ENCODE measurements at places on chromosomes 12 and 14.

DNA sequence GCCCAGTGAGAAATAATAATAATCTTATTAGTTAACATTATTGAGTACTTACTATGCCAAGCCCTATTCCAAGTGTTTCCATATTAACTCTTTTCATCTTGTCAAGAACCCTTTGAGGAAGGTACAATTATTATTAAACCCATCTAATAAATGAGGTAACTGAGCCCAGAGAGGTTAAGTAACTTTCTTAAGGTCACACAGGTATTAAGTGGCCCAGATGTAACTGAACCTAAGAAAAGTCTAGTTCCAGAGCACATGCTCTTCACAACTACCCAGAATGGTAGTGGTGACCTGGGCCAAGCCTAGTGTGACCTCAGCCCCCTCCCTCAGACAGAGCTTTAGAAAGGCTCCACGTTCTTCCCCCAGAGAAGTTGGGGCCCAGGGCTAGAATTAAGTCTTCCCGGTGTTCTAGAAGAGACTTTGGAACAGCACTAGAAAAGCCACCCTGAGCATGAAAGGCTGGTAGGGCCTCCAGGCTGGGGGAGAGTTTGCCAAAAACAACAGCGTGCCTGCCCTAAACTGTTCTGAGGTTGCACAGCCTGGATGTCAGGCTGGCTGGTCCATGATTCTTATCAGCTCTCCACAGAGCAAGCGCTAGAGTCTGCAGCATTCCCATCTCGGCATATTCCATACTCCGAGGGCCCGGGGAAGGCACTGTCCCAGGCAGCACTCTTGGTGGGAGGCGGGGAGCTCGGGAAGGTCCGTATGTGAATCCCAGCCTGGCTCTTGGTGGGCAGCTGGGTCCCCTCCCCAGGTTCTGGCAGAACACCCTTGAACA lies 41.3 kb upstream of the CTDSP2 start:
- no peak for DNase-seq

- no peak for DNase-seq
These were observed 62.2 kb downstream of the SOX5 start for GRCh38 chr12:23887055-23887835.

DNA sequence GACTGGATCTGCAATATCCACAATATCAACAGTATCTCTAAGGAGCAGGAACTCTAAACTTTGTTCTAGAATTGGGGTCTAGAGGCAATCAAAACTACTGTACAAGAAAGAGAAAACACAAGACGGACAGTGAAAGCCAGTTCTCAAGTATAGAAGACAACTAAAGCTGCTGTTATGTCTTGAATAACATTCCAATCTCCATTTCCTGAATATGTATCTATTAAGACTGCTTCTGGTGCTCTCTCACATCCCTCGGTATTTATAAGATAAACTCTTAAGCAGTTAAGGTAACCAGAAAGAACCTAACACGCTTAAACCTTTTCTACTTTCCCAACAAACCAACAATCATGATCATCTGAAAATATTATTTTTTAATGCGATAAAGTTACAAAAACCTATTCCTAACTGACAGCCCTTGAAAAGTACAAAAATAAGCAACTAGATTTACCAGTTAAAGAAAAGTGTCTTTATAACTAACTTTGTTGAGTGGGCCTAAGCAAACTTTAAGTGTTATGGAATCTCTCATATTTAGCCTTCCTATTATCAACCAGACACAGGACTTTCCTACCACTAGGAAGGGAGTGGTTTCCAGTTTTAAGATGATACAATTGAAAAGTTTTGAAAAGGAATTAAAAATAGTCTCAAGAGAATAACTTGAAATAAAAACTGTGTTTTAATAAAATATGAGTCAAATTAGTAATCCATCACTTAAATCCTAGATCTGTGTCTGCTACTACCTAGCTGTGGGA lies 30.7 kb downstream of the NUMB start:
- no peak for DNase-seq

GRCh38 chr12:8681129-8681884 lies 16.5 kb upstream of the RIMKLB start:
- no peak for DNase-seq

- no peak for DNase-seq
These were observed 15.7 kb downstream of the KCNA5 start for GRCh38 chr12:5059358-5059757.

DNA sequence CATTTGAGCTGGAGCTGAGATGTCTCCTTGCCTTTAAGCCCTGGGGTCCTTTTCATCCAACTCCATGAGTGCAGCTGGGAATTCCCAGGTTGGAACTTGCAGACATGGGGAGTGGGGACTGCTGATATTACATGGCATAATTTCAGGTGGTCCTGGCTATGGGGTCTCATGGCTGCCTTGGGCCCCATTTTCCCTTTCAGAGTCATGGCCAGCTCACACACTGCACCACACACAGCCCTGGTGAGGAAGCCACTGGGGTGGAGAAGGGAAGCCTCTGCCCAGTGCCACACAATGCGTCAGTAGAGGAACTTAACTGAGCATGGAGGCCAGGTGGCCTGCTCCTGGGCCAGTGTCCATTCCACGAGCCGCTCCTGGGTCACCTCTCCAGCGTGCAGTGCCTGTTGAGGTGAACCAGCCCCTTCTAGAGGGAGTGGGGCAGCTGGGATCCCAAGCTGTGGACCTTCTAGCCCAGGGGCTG lies 17.3 kb upstream of the KRT86 start:
- no peak for DNase-seq

- DNase-seq: no peak
These were observed 37.8 kb upstream of the CISTR start for GRCh38 chr12:53789570-53789969.

GRCh38 chr12:94575645-94576403 lies 74.5 kb downstream of the TMCC3 start:
- DNase-seq: no peak

GRCh38 chr14:101357559-101358319 lies 203.6 kb upstream of the DIO3 start:
- no peak for DNase-seq

DNA sequence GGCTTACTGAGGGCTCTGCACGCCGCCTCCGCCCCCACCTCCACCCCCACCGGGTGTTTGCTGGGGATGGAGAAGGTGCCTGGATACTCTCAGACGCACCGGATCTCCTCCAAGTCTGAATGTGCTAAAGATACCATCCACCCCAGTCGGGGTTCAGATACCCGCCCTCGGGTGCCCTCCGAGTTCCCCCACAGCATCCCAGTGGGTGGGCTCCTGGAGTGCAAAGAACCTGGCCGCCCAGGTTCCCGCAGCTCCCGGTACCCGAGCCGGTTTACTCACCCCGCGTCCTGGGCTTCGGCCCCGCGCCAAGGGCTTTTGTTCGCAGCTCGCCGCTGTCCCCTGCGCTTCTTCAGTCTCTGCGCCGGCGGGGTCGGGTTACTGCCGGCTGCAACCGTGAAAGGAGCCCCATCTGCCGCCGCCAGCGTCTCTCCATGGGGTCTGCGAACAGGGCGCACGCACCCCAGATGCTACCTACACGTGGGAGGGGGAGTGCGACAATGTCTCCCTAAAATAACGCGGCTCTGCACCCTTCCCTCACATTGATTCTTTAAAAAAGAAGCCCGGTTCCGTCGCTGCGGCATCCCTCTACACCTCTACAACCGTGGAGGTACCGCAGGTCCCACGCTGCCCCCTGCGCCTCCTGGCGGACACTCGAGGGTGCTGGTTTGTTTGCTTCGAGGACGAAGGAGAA lies at the start of gene CCDC177:
Gene CCDC177, minus strand, starts transcription at position 609 of the 691 bp plus-strand sequence. CDS start 1,249 bp downstream, outside the sequence.
- peak; percentile 78 for DNase-seq

GRCh38 chr12:19082365-19082911 lies 47.1 kb upstream of the PLEKHA5 start:
- DNase-seq: no peak

DNA sequence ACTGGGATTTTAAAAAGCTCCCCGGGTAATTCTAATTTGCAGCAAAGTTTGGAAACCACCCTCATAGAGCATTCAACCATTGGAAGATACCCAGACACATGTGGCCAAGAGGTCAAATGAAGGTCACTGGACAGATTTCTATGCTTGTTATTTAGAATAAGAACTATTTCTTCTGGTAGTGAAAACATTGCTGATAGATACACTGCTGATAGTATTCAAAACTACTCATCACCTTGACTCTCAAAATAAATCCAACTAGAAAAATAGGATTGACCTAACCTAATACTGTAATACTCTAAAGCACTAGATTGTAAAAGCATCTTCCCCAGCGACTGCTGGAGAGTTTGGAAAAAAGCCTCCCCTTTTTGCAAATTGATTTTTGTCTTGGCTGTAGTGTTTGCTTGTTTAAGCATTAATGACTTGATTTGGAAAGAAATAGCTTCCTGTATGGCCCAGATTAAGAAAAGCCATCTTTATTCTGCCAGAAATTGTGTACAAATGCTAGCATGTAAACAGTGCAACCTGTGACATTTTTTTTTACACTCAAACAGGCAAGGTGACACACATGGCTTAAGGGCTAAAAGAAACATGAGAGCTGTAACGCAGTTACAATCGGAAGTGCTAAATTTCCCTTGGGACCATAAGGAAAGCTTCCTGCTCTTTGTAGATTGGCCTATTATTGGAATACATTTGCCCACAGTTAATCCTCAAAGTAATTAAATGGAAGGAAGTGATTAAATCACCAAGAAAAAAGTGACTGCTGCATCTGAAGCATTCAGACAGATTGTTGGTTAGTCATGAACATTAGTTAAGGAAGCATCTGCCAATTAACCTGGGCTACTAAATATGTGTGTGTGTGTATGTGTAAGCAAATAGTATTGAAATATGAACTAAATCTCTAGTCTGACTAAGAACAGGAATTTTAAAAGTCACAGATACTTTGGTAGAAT lies 356.5 kb upstream of the ATP2B1 start:
- DNase-seq: no peak

- no peak for DNase-seq
These were observed 5.3 kb downstream of the KRT7 start for GRCh38 chr12:52238207-52238840.

DNA sequence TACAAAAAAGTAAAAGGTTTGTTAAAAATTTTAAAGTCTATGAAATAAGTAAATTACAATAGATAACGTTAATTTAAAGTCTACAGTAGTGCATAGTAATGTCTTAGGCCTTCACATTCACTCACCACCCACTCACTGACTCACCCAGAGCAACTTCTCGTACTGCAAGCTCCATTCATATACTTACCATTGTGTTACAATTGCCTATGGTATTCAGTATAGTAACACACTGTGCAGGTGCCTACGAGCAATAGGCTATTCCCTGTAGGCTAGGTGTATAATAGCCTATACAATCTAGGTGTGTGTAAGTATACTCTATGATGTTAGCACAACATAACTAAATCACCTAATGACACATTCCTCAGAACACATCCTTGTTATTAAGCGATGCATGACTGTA lies 435.3 kb upstream of the TMTC1 start:
- DNase-seq: no peak

GRCh38 chr14:100159094-100159864 lies at the start of gene DEGS2:
Gene DEGS2, minus strand, starts transcription at chr14:100159645. Its CDS starts 58 bp downstream, at chr14:100159587.
- DNase-seq: peak; percentile 59

GRCh38 chr12:91191513-91192111 lies 9.0 kb upstream of the DCN start:
- DNase-seq: no peak

- no peak for DNase-seq
These were observed 136.8 kb upstream of the TBX3 start for GRCh38 chr12:114820796-114821195.

DNA sequence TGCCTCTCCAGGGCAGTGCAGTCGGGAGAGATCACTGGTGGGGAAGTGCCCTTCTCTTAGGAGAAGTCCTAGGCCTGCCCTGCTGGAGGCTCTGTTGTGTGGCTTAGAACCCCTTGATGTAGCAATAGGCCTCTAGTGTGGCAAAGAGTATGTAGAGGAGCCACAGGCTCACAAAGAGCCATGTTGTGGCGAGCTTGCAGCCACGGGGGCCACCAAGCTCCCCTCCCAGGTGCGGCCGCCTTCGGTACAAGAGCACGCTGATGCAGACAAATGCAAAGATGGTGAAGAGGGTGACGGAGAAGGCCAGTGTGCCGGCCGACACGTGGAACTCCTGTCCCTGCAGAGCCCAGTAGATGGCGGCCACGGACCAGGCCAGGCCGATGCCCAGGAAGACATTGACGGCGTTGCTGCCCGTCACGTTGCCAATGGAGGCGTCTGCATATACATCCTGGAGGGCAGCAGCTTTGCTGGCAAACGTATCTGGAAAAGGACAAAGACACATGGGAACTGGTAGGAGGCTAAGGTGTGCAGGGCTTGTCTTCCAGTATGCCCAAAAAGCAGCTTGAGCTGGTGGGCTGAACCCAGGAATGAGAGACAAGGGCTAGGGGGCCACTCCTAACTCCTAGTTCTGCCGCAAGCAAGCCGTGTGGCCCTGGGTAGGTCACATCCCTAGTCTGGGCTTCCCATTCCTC lies 142.8 kb downstream of the SLC8A3 start:
- DNase-seq: no peak

DNA sequence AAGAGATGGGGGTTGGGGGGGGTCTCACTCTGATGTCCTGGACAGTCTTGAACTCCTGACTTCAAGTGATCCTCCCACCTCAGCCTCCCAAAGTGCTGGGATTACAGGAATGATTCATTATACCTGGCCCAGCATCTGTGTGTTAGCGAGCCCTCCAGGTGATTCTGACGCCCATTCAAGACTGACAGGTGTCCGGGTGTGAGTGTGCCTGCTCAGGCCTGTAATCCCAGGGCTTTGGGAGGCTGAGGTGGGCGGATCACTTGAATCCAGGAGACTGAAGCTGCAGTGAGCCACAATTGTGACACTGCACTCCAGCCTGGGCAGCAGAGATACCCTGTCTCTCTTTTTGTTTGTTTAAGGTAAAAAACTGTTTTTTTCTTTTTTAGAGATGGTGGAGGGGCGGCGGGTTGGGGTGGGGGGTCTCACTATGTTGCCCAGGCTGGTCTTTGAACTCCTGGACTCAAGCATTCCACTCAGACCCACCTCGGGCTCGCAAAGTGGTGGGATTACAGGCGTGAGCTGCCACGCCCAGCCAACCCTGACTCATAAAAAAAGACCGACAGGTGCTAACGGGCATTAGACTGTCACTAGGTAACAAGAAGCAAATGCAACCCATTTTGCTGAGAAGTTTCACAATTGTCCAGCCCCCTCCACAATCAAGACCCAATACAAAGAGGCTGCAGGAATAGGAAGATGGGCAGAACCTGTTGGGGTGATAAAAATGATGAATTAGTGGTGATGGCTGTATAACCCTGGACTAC lies 4.7 kb downstream of the VSIG10 start:
- DNase-seq: no peak

Measured in activated CD4-positive, alpha-beta T cell treated with anti-CD3 and anti-CD28 coated beads, Interleukin-2, Interleukin-6, amounts not matched to agents 100 ng/mL and 50 ng/mL, durations not matched to agents 16 hours and 8 hours (primary cell).